ENCODE measurements at places on chromosomes 16 and 17.

GRCh38 chr17:50133769-50134099 is 3.8 kb upstream of the SAMD14 start:
- DNase-seq = no peak

GRCh38 chr16:56936491-56936890 is 4.5 kb downstream of the HERPUD1 start:
- no peak for DNase-seq

DNA sequence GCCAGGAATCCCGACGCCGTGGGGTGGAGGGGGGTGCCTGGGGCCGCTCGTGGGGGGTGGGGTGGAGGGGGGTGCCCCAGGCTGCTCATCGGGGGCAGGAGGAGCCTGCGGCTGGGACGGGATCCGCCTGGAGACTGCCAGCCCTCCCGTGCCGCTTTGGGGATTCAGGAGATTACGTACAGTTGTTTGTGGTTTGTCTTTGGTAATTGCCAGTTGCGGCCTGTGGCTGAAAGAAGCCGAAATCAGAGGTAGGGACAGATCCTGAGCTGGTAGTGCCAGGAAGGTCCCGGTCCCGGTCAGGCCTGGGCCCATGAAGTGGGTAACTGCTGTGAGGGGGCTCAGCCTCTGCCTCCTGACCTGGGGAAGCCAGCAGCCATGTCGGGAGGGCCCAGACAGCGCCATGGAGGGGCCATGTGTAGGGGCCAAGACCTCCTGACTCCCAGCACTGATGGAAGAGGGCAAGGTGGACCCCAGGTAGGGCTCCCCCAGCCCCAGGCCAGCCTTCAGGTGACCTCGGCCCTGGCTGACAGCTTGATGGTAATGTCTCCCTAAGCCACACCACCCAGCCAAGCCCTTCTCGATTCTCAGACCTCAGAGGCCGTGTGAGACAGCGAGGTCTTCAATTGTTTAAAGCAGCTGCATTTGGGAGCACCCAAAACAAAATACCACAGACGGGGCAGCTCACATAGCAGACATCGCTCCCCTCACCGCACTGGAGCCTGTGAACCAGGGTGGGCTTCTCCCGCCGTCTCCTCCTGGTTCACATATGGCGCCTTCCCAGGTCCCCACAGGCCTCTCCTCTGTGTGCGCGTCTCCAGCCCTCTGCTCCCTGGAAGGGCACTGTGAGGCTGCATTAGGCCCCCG is 34.9 kb upstream of the SSTR5 start:
- DNase-seq = no peak

GRCh38 chr17:65559804-65560627 is 1.4 kb downstream of the AXIN2 start:
- no peak for DNase-seq

DNA sequence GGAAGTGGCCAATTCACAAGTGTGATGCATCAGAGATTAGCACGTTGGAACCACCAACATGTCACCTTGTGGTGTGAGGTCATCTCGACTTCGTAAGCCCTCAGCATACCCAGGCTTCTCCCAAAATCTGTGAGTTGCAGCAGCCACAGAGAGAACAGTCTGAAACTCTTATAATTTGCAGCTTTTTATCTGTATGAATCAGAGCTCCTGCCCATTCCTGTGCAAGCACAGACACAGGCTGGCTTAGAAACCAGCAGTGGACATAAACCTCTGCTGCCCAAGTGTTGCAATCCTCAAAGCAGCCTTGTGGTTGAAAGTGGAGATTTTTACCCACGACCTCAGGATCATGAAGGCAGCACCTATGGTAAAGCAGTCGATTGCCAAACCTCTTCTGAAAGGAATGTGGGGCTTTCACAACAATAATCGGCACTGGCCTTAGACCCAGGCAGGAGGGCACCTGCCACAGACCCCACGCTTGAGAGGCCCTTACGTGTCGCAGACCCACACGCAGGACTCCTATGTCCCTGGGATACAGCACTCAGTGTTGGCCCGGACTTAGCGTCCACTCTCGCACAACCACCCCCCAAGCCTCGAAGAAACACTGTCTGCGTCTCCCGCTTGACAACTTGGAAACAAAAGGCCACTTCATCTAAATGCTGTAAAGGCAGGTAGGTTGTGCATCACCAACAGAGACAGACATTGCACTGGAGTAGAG is 24.5 kb upstream of the OSGIN1 start:
- no peak for DNase-seq

- DNase-seq = no peak
These were observed 67.3 kb downstream of the ZNF423 start for GRCh38 chr16:49788572-49788971.

DNA sequence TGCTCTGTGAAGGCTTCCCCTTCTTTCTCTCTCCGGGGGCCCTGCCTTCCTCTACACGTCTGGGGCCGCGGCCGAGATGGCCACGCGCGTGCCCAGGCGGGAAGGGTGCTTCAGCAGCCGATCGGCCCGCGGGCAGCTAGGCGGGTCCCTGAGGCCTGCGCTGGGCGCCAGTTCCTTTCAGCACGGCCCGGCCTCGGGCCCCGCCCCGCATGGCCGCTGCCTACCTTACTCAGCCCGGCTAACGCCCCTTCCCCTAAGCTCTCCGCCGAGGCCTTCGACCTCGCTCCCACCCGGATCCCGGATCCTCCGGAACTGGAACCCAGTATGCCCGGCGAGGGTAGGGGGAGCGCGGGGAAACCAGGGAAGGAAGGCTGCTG is 335 bp downstream of the TMEM11 start:
- no peak for DNase-seq

DNA sequence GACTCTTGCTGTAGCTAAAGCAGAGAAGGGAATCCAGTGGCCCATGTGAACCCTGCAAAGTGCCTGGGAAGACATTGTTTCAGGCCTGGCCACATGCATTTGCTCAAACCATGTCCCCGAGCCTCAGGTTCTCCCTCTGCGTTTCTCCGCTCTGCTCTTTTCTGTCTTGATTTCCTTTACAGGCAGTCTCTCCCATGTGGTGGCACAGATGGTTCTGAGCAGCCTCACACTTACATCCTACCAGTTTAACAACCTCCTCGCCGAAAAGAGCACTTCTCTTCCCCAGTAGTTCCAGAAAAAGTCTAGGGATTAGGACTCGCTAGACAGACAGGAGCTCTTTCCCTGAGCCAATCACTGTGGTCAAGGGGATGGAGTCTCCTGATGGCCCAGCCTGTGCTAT is 28.3 kb upstream of the MYH10 start:
- DNase-seq = no peak

GRCh38 chr17:48514477-48514876 is 16.3 kb downstream of the HOXB1 start:
- no peak for DNase-seq

- no peak for DNase-seq
These were observed 6.4 kb upstream of the SLC38A10 start for GRCh38 chr17:81301195-81302144.

DNA sequence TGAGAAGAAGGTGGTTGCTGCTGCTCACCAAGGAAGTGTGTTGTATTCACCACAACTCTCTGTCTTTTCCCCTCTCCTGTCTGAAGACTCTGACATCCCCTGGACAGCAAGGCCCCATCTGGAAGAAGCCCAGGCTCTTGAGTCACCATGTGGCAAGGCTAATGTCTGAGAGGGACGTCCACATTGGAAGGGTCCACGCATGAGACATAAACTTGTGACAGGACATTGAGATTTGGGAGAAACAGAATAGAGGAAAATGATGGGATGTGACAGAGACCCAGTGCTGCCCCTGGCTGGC is 176.5 kb downstream of the IRF8 start:
- no peak for DNase-seq

DNA sequence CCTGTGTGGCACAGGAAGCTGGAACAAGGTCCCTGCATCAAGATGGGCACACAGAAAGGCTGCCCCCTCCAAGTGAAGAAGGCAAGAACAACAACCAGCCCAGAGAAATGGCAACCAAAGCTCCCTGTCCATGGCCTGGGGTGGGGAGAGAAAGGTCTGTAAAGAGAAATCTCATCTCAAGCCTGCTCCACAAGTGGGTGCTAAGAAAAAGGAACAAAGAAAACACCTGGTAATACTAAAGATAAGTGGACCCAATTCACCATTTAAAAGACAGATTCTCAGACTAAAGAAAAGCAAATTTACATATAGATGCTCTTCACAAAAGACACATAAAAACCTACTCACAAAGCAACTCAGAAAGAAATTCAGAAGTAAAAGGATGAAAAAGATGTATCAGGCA is 107.4 kb downstream of the PARN start:
- DNase-seq = no peak

GRCh38 chr17:43655693-43656255 is 5.9 kb downstream of the MEOX1 start:
- no peak for DNase-seq

DNA sequence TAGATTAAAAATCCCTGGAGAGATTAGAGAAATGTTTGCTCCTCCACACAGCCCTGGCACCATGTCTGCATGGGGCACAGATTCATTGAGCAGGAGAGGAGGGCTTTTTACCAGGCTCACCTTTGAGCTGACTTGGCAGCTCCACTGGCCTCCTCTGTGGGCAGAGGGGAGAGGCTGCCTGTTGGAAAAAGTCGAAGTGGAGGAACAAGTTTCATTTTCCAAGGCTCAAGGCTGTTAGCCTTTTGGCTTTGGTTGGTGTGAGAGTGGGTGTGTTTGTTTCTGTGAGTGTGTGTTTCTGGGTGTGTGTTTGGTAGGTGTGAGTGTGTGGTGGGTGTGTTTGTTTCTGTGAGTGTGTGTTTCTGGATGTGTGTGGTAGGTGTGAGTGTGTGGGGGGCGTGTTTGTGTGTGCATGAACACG is 5.6 kb downstream of the TMEM238L start:
- DNase-seq = no peak

- no peak for DNase-seq
These were observed 17.1 kb downstream of the C1QTNF1 start for GRCh38 chr17:79041041-79041570.

GRCh38 chr17:71633391-71633849 is 487.4 kb upstream of the SOX9 start:
- DNase-seq = no peak

- DNase-seq = no peak
These were observed 5.7 kb upstream of the TMEM238L start for GRCh38 chr17:10809605-10810004.

GRCh38 chr16:19840524-19841110 is 44.0 kb downstream of the GPRC5B start:
- DNase-seq = peak; percentile 19

DNA sequence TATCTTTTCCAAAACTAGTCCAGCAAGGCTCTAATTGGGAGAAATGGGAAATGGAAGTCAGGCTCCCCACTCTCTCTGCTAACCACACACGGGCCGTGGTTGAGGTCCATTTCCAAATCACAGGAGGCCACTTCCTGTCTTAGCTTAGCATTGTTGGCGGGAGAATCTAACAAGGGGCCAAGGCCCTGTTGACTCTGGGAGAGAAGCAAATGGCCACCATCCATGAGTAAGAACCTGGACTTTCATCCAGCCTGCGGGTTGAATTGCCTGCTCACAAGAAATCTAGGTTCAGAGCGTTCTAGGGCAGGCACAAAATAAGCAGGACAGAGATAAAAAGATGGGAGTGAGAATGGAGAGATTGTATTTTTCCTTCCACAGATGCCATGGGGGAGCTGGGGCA is 5.7 kb downstream of the FAM20A start:
- no peak for DNase-seq

GRCh38 chr16:4894276-4895150 is 42.4 kb downstream of the PPL start:
- no peak for DNase-seq

DNA sequence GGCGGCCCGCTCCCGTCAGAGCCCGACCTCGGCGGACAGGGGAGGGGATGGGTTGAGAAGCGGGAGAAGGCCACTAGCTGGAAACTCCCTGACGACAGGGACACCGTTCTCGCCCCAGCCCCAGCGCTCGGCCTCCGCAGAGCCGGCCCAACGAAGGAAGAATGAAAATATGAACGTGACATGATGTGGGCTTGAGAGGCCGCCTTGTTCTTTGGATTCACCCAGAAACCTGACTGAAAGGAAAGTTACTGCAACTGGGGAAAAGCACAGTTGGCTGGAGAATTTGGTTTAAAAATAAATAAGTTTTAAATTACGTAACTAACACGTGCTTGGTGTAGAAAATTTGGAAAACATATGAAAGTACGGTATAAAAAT is 21.1 kb downstream of the NPTX1 start:
- DNase-seq = no peak

DNA sequence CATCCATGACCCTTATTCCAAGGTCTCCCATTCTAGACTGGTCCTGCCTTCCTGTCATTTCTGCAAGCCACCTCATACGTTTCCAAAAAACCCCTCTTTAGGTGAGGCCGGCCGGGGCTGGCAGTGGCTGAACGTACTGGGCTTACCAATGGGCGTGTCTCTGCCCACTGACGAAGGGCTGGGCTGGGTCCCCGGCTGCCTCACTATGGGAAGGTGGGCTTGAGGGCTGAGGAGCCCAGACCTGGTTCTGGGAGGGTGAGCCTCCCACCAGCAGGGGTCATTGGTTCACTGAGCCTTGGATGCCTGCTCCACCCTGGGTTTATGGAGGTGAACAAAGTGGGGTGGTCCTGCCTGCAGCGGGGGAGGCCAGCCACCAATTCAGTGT is 19.9 kb downstream of the KDM8 start:
- DNase-seq = no peak

GRCh38 chr17:8118769-8119580 is 661 bp upstream of the ALOXE3 start:
- DNase-seq = peak; percentile 78

GRCh38 chr17:74240618-74241205 is 27.3 kb downstream of the TTYH2 start:
- DNase-seq = no peak

DNA sequence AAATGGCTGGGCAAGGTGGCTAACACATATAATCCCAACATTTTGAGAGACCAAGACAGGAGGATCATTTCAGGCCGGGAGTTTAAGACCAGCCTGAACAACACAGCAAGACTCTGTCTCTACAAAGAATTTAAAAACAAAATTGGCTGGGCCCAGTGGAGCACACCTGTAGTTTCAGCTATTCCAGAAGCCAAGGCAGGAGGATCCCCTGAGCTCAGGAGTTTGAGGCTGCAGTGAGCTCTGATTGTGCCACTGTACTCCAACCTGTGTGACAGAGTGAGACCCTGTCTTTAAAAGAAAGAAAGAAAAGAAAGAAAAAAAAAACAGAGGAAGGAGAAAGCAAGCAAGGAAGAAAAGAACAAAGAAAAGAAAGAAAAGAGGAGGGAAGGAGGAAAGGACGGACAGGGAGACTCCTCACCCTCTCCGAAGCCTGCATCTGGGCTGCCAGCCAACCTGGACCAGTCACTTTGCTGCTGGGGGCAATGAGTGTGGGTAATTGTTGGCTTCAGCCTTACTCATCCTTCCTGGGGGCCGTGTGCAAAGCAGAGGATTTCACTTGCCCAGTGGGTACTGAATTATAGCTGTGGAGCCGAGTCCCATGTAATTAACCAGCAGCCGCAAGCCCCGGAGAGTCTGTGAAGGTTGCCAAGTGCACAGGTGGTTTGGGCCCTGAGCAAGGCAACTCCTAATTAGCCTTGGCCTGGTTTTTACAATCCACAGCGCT is 6.7 kb upstream of the MT4 start:
- no peak for DNase-seq

Data from NCI-H187 (cell line).